ENCODE measurements at places on chromosomes 6 and 20.

DNA sequence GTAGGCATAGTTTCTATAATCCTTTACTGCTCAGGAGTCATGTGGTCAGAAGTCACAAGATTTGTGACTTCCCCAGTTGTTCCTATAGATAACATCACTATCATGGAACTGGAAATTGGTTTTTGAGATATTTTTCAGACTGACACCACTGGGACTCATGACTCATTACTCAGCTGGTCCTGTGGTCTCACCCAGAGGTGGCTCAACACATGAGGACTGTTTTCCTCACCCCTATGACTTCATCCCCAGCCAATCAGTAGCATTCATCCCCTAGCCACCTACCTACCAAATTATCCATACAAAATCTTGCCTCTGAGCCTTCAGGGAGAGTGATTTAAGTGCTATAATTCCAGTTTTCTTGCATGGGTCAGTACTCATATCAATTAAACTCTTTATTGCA lies 1217.7 kb downstream of the EPHA7 start:
- DNase-seq = no peak

GRCh38 chr20:2468581-2469407 lies 1.8 kb downstream of the SNRPB start:
- no peak for DNase-seq

DNA sequence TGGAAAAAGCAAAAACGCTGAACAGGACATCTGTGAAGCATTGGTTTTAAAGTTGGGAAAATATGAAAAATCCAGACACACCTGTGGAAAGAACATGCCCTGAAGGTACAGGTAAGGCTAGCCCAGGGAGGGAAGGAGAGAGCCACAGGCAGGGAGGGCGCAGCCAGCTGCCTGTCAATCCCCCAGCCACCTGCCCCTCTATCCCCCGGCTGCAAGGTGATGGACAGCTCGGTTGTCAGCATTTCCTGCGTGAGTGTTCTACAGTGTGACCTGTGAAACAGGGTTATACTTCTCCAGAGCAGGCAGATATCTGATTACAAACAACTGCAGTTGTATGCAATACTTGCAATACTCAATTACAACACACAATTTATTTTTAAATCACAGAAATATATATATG lies 358.1 kb downstream of the SMOC2 start:
- DNase-seq = no peak

DNA sequence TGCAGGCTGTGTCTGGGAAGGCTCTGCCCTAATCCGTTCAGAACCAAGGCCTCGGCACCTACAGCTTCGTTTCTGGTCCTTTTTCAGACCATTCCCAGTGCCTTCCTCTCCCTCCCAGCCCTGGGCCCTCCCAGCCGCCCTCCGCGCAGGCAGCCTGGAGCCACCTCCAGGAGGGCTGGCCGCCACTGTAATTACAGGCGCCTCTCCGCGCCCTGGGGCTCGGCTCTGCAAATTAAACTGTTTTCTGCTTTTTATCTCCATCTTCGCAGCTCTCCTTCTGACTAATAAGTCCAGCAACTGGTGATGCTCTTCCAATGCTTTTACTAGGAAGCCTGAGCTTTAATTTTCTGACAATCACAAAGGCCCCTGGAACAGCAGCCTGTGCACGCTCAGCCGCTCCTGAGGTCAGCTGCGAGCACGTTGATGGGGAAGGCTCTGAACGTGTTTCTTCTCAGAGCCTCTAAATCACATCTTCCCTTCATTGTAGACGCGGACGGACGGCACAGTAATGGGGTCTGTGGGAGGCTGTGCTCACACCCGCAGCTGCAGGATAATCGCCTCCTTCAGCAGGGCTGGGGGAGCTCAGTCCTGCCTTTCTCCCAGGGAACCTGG lies 194.6 kb downstream of the DLL1 start:
- peak; percentile 1 for DNase-seq

DNA sequence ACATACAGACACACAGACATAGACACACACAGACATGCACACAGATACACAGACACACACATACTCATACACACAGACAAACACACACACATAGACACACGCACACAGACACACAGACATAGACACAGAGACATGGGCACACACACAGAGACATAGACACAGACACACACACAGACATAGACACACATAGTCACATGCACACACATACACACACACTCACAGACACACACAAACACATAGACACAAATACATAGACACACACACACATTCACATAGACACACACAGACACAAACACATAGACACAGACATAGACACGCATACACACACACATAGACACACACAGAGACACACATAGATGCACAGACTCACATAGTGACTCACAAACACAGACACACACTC lies 13.5 kb downstream of the FOXF2 start:
- DNase-seq = no peak

DNA sequence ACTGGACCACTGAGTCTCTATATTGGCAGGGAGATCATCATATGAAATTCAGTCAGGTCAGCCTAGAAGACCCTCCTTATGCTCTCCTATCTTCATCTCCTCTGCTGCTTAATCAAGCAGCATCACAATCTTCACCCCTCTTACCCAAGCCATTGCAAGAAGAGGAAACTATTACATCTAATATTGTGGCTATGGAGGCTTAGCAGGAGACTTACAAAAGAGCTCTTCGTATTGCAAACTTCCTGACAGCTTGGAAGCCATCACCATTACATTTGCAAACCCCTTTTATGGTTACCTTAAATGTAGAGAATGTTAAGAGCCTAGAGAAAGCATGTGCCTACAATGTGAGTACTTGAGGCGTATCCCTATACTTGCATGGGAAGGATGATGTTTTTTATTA lies 87.2 kb upstream of the STXBP5 start:
- DNase-seq = no peak

- peak; percentile 14 for DNase-seq
Measured at GRCh38 chr6:144406796-144407195, 121.7 kb downstream of the UTRN start.

- DNase-seq = no peak
Measured at GRCh38 chr6:67935976-67936477, 699.1 kb upstream of the ADGRB3 start.

DNA sequence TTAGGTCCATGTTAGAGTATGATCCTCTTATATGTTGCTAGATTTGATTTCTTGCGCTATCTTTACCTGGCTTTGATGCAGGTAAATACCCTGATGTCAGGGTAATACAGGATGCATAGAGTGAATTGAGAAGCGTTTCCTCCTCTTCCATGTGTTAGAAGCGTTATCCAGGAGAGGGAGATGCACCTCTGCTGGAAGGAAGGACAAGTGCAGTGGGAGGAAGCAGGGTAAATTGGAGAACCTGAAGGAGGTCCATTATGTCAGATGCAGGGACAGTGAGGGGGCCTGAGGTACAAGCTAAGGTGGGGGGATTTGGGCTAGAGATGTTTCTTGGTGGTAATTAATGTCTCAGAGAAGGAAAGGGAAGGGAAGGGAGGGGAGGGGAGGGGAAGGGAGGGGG lies 7.7 kb downstream of the SHLD1 start:
- no peak for DNase-seq

DNA sequence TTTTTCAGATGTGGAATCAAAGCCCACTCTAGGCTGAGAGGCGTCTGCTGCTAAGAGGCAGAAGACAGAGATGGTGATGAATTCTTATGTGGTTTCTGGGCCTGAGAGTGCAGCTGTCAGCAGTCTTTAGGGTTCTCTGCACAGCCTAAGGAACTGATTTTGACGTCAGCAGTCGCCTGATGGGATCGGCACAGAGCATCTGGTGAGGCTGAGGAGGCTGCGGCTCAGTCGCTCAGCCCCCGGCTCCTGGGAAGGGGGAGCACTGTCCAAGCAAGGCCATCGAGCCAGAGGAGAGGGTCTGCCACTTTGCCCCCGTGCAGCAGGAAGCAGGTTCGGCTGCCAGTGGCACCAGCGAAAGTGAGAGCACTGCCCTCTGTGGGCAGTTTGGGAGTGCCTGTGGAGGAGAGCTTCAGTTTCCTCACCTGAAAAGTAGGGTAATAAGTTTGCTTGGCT lies 92.5 kb downstream of the TCP11 start:
- no peak for DNase-seq

GRCh38 chr6:44732243-44732642 lies 344.7 kb downstream of the CDC5L start:
- no peak for DNase-seq

- DNase-seq = no peak
Measured at GRCh38 chr6:91562955-91563354, 976.1 kb upstream of the MAP3K7 start.

DNA sequence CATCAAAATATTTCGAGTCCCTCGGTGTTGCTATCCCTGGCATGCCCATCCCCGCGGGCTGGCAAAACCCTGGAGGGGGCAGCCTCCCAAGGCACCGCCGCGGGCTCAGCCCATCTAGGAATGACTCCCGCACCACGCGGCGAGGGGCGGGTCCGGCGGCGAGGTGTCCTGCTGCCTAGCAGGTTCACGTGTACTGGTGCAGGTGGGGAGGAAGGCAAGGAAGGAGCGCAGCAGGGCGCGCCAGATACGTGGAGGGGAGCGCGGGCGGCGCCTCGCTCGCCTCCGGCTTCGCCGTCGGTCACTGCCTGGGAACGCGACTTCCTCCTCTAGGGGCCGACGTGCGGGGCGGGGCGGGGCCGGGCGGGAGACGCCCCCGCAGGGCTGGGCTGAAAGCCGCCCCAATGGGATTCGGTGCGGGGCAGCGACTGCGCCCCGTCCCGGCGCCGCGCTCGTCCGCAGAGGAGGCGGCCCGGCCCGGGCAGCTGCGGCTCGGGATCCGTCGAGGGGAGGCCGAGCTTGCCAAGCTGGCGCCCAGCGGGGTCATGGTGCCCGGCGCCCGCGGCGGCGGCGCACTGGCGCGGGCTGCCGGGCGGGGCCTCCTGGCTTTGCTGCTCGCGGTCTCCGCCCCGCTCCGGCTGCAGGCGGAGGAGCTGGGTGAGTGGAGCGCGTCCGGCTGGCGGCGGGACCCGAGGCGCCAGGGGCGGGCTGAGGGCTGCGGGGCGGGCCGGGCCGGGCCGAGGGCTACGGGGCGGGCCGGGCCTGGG lies at the start of gene DCBLD1:
TSS of gene DCBLD1 (plus strand) at position 435 of the 764 bp plus-strand sequence. CDS start at position 543, 108 bp downstream.
- DNase-seq = peak; percentile 76

GRCh38 chr6:146950351-146950835 lies 253.8 kb upstream of the STXBP5 start:
- DNase-seq = peak; percentile 11

DNA sequence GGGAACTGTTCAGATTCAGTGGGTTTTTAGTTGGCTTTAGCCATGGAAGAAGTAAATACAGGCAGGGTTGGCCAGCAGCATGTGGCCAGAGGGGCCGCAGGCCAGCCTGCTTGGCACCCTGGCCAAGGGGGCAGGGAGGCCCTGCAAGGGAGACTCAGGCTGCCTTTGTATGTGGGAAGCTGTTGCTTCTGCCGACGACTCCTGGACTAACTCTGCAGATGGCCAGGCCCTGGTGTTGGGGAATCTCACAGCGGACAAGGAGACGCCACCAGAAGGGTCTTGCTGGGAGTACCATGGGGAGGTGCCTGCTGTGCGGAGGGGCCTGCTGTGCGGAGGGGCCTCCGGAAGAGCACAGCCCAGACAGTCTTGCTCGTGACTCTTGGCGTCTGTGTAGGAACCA lies 25.2 kb downstream of the PYGB start:
- DNase-seq = no peak

- no peak for DNase-seq
Measured at GRCh38 chr6:90401933-90402830, 105.5 kb upstream of the BACH2 start.

GRCh38 chr6:6843057-6843627 lies 254.6 kb downstream of the LY86 start:
- no peak for DNase-seq

GRCh38 chr6:1255636-1256365 lies 56.1 kb upstream of the FOXQ1 start:
- DNase-seq = no peak

GRCh38 chr6:15443119-15443830 lies 197.4 kb downstream of the JARID2 start:
- DNase-seq = no peak

GRCh38 chr20:51595744-51596143 lies 53.2 kb upstream of the NFATC2 start:
- no peak for DNase-seq

DNA sequence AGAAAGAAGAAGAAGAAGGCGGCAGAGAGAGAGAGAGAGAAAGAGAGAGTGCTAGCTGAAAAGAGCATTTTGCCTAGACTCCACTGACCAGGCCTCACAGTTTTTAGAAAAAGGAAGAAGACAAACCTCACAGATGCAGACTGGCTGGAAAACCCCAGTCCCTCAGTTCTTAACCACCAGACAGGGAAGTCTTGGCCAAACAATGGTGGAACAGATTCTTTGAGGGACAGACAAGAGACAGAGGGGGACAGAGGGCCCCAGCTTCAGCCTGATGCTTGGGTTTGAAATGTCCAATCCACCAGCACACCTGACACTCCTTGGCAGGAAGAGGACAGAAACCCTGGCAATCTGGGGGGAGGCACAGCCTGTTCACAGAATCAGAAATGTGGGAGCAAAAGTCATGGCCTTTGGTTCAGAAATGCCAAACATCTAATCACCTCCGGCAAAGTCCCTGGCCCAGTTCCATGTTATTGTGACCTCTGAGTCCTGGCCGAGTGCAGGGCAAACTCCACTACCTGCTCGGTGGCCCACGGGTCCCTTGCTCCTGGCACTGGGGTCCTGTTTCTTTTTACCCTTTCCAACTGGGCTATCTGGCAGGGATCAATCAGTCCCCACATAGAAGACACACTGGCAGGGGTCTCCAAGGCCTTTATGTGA lies 235.2 kb downstream of the LY86 start:
- DNase-seq = no peak

GRCh38 chr6:165714907-165715306 lies 51.9 kb upstream of the PDE10A start:
- DNase-seq = no peak

- DNase-seq = no peak
Measured at GRCh38 chr6:34585108-34585507, 29.0 kb upstream of the SPDEF start.

GRCh38 chr6:124205921-124206320 lies 402.3 kb downstream of the NKAIN2 start:
- no peak for DNase-seq

DNA sequence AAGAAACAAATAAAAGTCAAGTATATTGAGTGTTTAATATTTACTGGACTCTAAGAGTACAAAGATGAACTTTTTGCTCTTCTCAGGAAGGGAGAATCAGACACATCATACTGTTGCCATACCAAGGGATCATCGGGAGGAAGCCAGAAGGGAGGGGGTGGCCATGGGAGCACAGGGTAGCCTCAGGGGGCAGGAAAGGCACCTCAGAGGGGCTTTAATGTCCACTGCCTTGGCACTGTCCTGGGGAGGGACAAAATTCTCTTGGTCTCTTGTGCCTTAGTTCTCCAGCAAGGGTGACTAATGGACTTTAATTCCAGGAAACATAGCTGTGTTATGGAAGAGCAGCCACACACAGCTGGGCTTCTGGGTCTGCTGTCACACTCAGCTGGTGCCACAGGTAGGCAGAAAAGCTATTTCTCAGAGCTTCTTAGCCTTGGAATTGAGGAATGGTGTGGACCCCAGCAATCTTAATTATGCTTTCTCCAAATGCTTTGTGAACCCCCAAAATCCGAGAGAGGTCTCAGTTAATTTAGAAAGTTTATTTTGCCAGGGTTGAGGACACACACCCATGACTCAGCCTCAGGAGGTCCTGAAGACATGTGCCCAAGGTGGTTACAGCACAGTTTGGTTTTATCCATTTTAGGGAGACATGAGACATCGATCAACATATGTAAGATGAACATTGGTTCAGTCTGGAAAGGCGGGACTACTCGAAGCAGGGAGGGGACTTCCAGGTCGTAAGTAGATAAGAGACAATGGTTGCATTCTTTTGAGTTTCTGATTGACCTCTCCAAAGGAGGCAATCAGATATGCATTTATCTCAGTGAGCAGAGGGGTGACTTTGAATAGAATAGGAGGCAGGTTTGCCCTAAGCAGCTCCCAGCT lies 53.2 kb downstream of the MRAP2 start:
- DNase-seq = no peak

- no peak for DNase-seq
Measured at GRCh38 chr6:91043751-91044150, 456.9 kb upstream of the MAP3K7 start.
